B cell (primary cell): ENCODE measurements at places on chromosomes 7 and 10. TPM values are rescaled to one million over a fixed set of nuclear protein-coding genes. Genes with fewer than 3 reads are reported as not detected.

GRCh38 chr10:110568055-110568735, 700 bp downstream of the SMC3 start:
- peak; percentile 70 for DNase-seq

- DNase-seq: no peak
These were observed 35.4 kb downstream of the BNIP3 start for GRCh38 chr10:131946321-131946751.

DNA sequence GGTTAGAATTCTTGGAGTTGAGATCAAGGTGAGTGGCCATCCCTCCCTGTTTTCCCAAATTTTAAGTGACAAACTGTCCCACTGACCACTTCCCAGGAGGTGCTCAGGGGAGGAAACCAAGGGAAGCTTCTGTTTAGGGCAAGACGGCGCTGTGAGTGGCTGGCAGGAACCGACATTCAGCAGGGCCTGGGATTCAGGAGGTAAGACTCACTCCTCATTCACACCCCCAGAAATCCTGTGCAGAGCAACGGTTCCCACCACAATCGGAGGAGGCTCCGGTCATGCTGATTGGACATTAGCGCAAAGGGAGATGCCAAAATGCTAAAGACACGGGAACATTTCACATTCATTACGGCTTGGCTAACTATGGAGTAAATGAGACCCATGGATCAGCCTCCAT, 200.9 kb downstream of the GRID1 start:
- no peak for DNase-seq

UTF1 gene
- 0.25 TPM in 1 of 2 replicates, not detected in the other for total RNA-seq

PKD2L1 gene
- not detected in 2 replicates for total RNA-seq

PLCE1 gene
- not detected in 2 replicates for total RNA-seq
